ENCODE measurements at places on chromosomes 3 and 15. TPM values are rescaled to one million over a fixed set of nuclear protein-coding genes. Genes with fewer than 3 reads are reported as not detected.
A peak's percentile ranks its signal among the peaks of the same experiment; 100 is the strongest.

DNA sequence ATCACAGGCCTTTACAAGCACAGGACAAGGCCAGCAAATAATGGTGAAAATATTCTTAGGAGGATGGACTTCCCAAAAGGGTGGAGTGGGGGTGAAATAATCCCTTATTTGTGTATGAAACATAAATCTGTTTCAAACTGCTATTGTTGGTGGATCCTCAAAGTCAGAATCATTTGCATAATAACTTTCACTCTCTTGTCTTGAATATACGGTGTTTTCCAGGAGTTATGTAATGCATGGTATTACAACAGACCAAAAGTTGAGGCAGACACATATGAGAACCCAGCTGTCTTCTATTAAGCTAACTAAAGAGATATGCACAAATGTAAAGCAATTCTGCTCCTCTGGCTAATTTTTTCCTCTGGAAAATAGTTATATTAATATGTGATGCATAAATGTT is 57.7 kb downstream of the PRTG start:
- H3K4me1 ChIP-seq: no peaks in the 10 kb centered on the region
- DNase-seq: no peak
- no peak overlapping the region for H3K4me3 ChIP-seq
- H3K36me3 ChIP-seq: no peaks in the 10 kb centered on the region
- H3K27me3 ChIP-seq: no peaks in the 10 kb centered on the region

DNA sequence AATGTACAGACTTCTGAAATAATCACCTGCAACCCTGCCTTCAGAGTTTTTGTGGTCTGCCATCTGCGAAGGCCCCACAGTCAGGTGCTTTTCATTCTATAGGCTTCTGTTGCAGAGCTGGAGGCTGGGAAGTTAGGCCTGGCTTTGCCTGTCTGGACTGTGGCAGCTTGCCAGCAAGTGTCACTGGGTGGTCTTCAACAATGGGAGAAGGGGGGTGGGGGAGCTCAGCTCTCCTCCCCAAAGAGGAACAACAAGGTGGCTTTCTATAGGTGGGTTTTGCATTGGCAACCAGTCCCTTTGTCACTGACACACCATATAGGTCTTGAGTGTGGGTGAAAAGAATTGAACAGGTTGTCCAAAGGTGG is 7.3 kb downstream of the BOC start:
- DNase-seq: no peak
- no peak overlapping the region for H3K4me3 ChIP-seq
- no peak overlapping the region for H3K27ac ChIP-seq

The SLC6A1 gene
- 1.2 TPM for total RNA-seq

GRCh38 chr3:99625237-99625622 is 13.2 kb upstream of the COL8A1 start:
- no peaks in the 10 kb centered on the region for H3K36me3 ChIP-seq
- H3K27ac ChIP-seq: no peak overlapping the region
- DNase-seq: no peak
- H3K27me3 ChIP-seq: no peaks in the 10 kb centered on the region
- no peaks in the 10 kb centered on the region for H3K4me1 ChIP-seq

- no peaks in the 10 kb centered on the region for H3K27me3 ChIP-seq
- DNase-seq: no peak
- no peaks in the 10 kb centered on the region for H3K4me1 ChIP-seq
- no peak overlapping the region for H3K27ac ChIP-seq
These were observed 88.3 kb upstream of the ACP3 start for GRCh38 chr3:132228923-132229322.

DNA sequence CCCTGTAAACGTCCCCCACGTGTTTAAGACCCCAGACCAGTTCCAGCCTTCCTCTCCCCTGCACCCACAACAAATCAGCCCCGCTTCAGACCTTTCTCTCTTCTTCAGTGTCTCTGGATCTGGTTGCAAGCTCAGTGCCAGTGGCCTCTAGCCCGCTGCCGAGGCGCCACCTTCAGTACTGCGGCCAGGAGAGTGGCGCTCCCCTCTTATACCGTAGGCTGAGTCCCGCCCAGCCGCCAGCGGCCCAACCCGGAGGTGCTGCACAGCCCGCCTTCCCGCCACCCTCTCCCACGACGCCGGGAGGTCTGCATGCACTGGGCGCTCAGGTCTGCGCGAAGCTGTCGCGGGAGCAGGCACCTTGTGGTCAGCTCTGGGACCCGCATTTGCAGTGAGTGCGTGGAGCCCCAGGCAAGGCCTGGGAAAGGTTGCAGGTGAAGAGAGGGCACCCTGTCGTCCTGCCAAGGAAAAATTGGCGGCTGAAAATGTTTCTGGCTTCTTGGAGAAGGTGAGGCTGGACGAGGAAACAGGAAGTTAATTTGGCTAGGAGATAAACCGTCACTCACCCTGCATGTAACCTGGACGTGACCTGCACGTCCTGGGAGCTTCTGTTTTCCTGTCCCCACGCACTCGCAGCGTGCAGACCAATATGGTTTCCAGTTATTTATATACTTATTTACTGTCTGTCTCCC is at the start of gene C2CD4B:
C2CD4B (minus strand) TSS at position 182 of the 689 bp plus-strand sequence. CDS start 301 bp downstream, outside the sequence.
- peak within 1 kb of the TSS; percentile 69 for H3K27ac ChIP-seq
- H3K27me3 ChIP-seq: peaks cover 25% of the 10 kb centered on the region
- peak; percentile 40 for DNase-seq
- H3K4me3 ChIP-seq: peak within 1 kb of the TSS; percentile 41
- no peaks in the 10 kb centered on the region for H3K36me3 ChIP-seq

DNA sequence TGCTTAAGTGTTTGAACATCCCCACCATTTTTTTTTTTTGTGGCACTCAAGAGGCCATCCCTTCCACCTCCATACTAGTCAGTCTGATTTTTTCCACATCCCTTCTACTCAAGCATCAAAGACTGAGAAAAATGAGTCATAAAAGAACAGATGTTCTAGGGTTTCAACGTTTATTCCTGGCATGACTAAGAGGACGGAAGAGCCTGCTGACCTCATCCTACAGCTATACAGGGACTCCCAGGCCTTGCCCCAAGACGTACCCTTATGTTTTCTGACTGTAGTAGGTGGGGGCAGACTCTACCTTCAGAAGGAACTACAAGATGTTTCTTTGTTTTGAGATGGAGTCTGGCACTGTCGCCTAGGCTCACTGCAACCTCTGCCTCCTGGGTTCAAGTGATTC is 3.3 kb upstream of the ITPKA start:
- DNase-seq: peak; percentile 41
- H3K27me3 ChIP-seq: peaks cover 41% of the 10 kb centered on the region
- H3K27ac ChIP-seq: no peak overlapping the region
- no peaks in the 10 kb centered on the region for H3K36me3 ChIP-seq

The IL17RC gene
- 17.3 TPM for total RNA-seq

- H3K4me1 ChIP-seq: peaks cover 42% of the 10 kb centered on the region
- no peaks in the 10 kb centered on the region for H3K36me3 ChIP-seq
- peak; percentile 65 for DNase-seq
- no peak overlapping the region for H3K27ac ChIP-seq
These were observed 61.4 kb downstream of the SMAD6 start for GRCh38 chr15:66763186-66764071.

DNA sequence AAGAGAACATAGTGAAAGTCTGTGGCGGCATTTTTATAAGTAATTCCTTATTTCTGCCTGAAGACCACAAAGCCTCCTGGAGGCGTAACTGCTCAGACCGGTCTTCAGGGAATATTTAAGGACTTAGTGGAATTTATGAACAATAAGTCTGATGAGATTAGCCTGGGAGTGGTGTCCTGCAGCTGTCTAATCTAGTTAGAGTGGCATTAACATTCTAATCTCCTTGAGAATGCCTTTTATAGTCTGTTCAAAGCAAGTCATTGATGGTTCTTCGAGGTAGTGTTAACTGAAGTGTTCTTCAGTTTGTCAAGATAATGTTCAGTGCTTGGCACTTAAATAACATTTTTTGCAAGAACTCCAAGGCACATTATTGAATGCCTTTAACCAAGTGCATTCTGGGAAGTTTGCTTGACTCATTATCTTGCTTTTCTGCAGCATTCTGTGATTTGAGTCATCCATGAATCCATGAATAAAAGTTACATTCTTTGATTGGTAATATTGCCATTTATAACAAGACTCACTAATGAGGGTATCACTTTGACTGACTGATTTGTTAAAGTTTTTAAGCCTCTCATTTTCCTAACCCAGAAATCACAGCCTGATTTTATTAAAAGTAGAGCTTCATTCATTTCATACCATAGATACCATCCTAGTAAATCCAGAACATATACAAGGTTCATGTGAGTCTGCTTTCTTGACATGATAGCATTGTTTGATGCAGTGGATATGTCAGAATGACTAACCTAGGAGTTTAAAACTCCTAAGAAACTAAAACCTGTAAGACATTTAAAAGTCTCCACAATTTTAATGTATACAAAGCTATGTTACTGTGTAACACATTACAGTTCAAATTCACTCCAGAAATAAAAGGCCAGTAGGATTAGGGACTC is 12.5 kb downstream of the RBM5 start:
- H3K27ac ChIP-seq: no peak overlapping the region
- H3K27me3 ChIP-seq: no peaks in the 10 kb centered on the region
- peaks cover 84% of the 10 kb centered on the region for H3K36me3 ChIP-seq
- H3K4me1 ChIP-seq: no peaks in the 10 kb centered on the region
- H3K4me3 ChIP-seq: no peak overlapping the region
- no peak for DNase-seq

- no peaks in the 10 kb centered on the region for H3K27me3 ChIP-seq
- peaks cover 3% of the 10 kb centered on the region for H3K4me1 ChIP-seq
- H3K4me3 ChIP-seq: no peak overlapping the region
- DNase-seq: no peak
- no peak overlapping the region for H3K27ac ChIP-seq
These were observed 93.7 kb downstream of the RAD18 start for GRCh38 chr3:8869613-8870012.

GRCh38 chr15:75884041-75884440 is 19.6 kb upstream of the FBXO22 start:
- H3K4me1 ChIP-seq: no peaks in the 10 kb centered on the region
- H3K27ac ChIP-seq: no peak overlapping the region
- H3K36me3 ChIP-seq: peaks cover 2% of the 10 kb centered on the region
- no peak for DNase-seq

- H3K27me3 ChIP-seq: no peaks in the 10 kb centered on the region
- H3K4me3 ChIP-seq: no peak overlapping the region
- DNase-seq: no peak
- H3K36me3 ChIP-seq: peaks cover 9% of the 10 kb centered on the region
- H3K4me1 ChIP-seq: peaks cover 50% of the 10 kb centered on the region
These were observed 34.2 kb upstream of the SPTBN5 start for GRCh38 chr15:41928100-41928499.

DNA sequence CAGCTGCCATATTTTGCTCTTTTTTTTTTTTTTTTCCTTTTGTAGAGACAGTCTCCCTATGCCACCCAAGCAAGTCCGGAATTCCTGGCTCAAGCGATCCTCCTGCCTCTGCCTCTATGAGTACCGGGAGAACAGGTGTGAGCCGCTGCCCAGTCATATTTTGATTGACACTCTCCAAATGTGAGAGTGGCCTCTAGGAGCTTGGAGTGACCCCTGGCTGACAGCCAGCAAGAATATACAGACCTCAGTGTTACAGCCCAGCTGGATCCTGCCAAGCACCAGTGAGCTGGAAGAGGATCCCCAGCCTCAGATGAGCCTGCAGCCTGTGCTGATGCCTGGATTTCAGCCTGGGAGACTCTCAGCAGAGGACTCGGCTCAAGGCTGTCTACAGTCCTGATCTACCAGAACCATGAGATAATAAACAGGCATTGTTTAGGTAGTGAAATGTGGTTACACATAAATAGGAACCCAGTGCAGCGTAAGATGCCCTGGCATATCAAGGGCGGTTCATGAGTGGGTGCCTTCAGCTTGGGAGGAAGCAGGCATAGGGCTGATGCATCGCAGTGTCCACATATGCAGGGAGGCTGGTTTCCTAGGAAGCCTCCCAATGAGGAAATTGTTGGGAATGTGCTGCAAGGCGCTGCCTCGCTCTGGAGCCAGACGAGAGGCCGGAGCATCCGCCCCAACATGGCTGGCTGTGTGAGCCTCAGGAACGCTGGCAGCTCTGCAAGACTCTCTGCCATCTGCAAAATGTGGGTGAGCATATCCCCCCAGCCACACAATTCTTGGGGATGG is 38.9 kb upstream of the ATP10A start:
- H3K36me3 ChIP-seq: no peaks in the 10 kb centered on the region
- peaks cover 36% of the 10 kb centered on the region for H3K4me1 ChIP-seq
- no peaks in the 10 kb centered on the region for H3K27me3 ChIP-seq
- no peak overlapping the region for H3K27ac ChIP-seq
- H3K4me3 ChIP-seq: no peak overlapping the region

- no peak overlapping the region for H3K27ac ChIP-seq
- no peaks in the 10 kb centered on the region for H3K27me3 ChIP-seq
- no peak overlapping the region for H3K4me3 ChIP-seq
- no peaks in the 10 kb centered on the region for H3K36me3 ChIP-seq
These were observed 32.5 kb downstream of the TM4SF4 start for GRCh38 chr3:149506965-149507364.

The ANKUB1 gene
- total RNA-seq: not detected

- H3K36me3 ChIP-seq: no peaks in the 10 kb centered on the region
- H3K27ac ChIP-seq: no peak overlapping the region
- no peak overlapping the region for H3K4me3 ChIP-seq
- H3K4me1 ChIP-seq: peaks cover 31% of the 10 kb centered on the region
- DNase-seq: peak; percentile 93
These were observed 8.9 kb upstream of the RTP3 start for GRCh38 chr3:46488735-46489361.

Measured in muscle of leg (tissue), 16 donors.